ENCODE measurements at places on chromosomes 5 and 9.

DNA sequence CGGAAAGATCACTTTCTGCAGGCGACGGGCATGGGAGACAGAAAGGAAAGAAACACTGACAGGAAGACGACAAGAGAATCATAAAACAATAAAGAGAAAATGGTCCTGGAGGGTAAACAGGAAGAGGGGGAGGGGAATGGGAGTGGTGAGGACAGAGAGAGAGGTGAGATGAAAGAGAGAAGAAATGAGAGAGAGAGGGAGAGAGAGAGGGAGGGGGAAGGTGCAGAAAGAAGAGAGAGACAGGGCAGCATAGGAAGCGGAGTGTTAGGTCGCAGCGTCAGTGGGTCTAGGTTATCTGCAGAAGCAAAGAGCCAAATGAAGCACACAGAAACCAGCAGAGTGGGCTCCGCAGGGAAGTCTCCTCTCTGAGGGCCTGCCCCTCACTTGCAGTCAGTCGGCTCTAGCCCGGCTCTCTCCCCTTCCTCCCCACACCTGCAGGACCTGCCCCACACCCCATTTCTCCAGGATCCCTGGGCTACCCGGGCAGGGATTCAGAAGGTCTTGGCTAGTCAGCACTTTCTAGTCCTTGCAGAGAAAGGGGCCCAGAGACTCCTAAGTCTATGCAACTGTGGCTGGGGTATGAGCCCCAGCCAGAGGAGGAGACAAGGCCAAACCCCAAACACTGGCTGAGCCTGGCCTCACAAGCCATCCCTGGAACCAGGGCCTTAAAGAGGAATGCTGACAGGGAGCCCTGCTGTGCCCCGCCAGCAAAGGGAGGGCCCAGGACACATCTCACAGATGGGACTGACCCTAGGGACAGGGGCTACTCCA is 29.7 kb upstream of the MEIKIN start:
- DNase-seq: no peak

GRCh38 chr9:105342147-105342505 is 97.7 kb downstream of the SLC44A1 start:
- DNase-seq: no peak

- no peak for DNase-seq
Measured at GRCh38 chr9:117677572-117677971, 26.6 kb upstream of the TLR4 start.

DNA sequence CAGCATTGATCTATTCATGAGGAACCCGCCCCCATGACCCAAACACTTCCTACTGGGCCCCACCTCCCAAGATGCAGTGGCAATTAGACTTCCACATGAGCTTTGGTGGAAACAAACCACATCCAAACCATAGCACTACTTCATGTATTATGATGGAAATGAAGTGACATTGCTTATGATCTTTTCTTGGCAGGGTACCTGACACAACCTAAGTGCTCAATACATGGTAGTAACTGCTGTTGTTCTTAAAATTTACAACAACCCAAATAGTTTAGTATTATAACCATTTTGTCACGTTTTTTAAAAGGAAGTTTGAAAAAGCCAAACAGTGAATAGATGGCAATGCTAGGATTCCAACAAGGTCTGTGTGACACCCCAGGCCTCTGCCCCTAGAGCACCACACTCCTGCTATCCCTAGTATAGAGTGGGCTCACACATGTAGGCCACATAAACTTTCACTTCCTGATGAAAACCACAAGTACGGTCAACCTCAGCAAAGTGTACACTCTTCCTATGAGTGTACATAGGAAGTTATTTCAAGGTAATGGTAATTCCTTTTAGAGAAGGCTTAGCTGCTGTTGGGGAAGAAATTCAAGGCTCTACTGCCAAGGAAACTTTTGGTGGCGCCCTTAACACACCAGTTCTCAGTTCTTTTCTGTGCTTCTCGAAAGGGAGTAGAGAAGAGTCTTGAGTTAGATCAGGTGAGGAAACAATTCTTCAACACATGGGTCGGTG is 97.6 kb downstream of the ARSB start:
- no peak for DNase-seq

DNA sequence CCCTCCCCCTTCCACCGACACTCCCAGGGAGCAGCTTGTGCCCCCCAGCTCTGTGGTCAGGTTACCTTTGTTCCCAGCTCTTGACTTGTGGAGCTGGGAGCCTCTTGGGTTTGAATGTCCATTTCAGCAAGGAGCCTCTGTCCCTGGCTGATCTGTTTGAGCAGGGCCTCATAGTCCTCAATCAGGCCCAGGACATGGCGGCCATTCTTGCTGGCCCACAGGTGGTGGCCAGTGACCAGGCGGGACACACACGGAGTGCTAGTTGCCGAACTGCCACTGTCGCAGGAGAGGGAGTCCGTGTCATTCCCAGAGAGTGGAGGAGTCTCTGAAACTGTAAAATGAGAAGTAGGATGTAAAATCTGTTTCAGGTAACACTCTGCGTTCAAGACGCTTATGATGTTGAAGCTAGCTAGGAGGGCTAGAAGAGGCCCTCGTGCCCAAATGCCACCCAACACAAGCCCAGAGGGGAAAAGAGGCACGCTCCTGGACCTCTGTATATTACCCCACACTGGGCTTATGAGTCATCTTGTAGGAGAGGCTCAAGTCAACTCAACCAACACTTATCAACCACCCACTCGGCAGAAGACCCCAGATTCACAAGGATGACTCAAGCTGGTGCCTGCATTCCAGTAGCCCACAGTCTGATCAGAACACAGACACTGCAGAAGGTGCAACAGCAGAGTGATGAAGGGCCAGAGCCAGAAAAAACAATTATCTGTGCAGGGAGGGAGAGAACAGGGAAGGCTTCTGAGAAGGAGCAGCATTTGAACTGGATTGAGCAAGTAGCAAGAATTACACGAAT is 177.0 kb downstream of the CDK5RAP2 start:
- peak; percentile 98 for DNase-seq

DNA sequence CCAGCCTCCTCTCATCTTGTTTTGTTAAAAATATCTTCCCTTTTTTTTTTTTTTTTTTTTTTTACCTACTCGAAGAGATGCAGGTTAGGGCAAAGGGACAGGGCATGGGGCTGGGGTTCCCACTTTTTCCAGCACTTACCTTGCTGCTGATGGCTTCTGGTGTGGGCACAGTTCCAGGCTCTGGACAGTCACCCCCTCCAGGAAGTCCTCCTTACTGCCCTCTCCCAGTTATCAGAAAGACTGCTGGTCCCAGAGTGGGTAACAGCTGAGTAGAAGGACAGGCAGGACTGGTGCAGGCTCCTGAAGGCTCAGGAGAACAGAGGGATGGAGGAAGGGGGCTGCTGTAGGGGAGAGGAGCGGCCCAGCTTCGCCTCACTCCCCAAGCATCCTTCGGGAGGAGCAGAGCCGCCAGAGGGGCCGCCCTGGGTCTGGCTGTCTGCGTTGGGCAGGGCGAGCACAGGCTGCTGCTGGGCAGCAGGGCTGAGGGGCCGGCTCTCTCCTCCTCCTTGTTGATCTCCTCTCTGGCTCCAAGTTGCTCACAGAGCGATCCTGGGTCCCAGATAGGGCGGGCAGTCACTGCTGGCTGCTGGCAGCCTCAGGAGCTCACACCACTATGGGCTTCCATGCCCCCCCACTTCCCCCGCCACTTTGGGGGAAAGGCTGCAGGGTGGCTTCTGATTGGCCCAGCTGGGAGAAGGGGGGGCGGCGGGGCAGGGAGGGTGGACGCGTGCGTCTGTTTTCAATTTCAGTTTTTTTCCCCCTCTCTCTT is at the start of gene PDGFRB:
PDGFRB (minus strand) TSS at position 588 of the 769 bp plus-strand sequence. CDS start 18,798 bp downstream, outside the sequence.
- peak; percentile 85 for DNase-seq

DNA sequence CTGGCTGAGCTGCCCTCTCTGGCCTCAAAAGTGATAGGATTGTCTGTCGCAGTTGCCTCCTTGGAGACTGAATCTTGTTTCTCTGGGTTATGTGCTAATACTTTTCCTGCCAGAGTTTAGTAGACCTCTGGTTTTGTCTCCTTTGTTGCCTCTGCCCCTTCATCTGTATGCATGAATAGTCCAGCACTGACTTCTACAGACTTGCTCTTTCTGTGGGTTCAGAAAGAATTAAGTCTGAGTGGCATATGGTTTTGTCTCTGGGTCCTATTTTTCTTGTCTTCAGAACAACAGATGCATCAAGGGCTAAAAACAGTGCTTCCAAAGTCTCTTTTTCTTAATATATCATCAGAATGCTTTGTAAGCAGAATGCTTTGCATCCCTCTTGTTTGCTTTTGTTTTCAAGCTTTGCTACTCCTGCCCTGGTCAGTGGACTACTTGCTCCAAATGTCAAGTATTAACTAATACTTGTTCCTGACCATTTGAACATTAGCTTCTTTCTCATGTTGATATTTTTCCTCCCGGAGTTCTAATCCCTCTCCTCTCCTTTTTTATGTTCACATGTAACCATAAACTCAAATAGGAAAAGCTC is 131.7 kb downstream of the UNC13B start:
- no peak for DNase-seq

GRCh38 chr9:117403403-117403811 is 11.4 kb downstream of the ASTN2 start:
- no peak for DNase-seq

- DNase-seq: no peak
Measured at GRCh38 chr9:20023961-20024571, 235.2 kb upstream of the SLC24A2 start.

- DNase-seq: no peak
Measured at GRCh38 chr5:97846643-97847042, 663.6 kb upstream of the RIOK2 start.

DNA sequence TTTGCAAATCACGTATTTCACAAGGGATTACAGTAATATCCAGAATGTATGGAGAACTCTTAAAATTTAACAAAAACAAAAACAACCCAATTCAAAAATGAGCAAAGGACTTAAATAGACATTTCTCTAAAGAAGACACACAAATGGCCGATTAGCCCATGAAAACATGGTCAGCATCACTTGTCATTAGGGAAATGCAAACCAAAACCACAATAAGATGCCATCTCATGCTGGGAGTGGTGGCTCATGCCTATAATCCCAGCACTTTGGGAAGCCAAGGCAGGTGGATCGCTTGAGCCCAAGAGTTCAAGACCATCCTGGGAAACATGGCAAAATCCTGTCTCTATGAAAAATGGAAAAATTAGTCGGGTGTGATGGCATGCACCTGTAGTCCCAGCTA is 120.2 kb downstream of the SUSD1 start:
- no peak for DNase-seq

- no peak for DNase-seq
Measured at GRCh38 chr5:147036691-147037245, 158.2 kb upstream of the PPP2R2B start.

- DNase-seq: no peak
Measured at GRCh38 chr5:181127907-181128626, 2.9 kb downstream of the OR2V1 start.

DNA sequence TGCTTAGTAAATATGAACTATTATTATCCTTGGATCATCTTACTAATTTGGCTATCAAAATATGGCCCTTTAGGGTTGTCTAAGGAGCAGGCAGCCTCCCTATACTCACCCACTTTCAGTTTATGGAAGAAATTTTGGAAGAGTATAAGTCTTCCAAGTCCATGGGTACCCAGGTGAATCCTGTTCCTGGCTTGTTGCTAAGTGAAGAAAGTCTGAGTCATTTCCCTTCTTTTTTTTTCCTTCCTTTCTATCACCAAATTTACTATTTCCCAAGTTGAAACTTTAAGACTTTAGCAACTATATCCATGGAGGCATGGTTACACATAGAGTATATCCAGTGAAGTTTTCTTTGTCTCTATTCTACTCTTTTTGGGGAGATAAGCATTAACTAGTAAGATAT is 184.0 kb upstream of the ACTBL2 start:
- no peak for DNase-seq

DNA sequence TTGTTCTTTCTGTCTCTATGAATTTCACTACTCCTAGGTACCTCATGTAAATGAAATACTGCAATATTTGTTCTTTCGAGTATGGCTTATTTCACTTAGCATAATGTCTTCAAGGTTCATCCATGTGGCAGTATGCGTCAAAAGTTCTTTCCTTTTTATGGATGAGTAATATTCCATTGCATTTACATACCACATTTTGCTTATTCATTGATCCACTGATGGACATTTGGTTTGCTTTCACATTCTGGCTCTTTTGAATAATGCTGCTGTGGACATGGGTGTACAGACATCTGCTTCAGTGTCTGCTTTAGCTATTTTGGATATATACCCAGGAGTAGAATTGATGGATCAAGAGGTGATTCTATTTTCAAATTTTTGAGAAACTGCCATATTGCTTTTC is 144.2 kb upstream of the PAPPA start:
- DNase-seq: no peak

- no peak for DNase-seq
Measured at GRCh38 chr5:62413711-62414110, 1.1 kb downstream of the IPO11 start.

DNA sequence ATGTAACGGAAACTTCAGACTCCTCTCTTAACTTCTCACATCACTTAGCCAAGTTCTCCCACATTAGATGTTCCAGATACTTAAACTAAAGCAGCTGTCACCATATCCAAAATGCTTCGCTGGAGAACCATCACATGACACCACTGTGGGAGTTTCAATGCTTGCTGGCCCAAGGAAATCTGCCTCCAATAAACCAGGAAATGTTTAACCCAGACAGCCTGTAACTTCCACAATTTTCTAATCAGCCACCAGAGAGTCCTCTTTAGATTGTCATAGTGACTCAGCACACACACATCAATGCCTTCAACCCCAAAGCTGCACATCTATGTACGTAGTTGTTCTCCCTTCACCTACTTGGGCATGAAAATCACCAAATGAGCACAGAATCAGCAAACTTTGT is 118.7 kb downstream of the LPAR1 start:
- peak; percentile 80 for DNase-seq

DNA sequence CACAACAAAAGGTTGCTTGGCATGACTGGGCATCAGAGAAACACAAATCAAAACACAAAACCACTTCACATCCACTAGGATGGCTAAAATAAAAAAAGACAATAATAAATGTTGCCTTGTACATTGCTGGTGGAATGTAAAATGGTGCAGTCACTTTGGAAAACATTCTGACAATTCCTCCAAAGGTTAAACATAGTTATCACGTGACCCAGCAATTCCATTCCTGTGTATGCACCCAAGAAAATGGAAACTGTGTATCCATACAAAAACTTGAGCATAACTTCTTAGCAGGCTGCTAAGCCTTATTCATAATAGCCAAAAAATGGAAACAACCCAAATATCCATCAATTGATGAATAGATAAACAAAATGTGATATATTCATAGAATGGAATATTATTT is 10.2 kb upstream of the SLC46A2 start:
- DNase-seq: no peak

GRCh38 chr9:132055756-132056155 is 23.9 kb downstream of the MED27 start:
- no peak for DNase-seq

DNA sequence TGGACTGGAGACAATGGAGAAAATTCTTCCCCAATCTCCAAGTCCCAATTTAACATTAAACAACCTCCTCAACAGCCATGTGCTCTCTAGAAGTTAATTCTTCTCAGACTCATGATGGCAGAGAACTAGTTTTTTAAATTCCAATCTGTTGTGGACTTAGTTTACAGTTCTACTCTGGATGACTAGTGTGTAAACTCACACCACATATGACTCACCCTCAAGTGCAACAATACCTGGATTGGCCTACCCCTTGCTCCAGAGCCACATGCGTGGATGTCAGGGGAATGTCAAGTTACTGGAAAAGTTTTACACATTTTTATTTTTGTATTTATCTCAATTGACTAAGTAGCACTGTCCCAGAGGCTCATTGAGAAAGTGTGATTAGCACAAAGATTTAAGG is 136.0 kb upstream of the EFNA5 start:
- DNase-seq: peak; percentile 32

- no peak for DNase-seq
Measured at GRCh38 chr5:69225860-69226259, 8.8 kb upstream of the CDK7 start.

GRCh38 chr5:36535378-36535777 is 71.0 kb upstream of the SLC1A3 start:
- DNase-seq: no peak

Measured in brain microvascular endothelial cell (primary cell).